ACHN (cell line): ENCODE measurements at places on chromosomes 12 and 14.
A peak's percentile ranks its signal among the peaks of the same experiment; 100 is the strongest.

GRCh38 chr14:89746654-89747053 lies 207.9 kb downstream of the EFCAB11 start:
- no peak for DNase-seq

- DNase-seq: no peak
Observed at GRCh38 chr12:50619610-50619958, 114.8 kb downstream of the DIP2B start.

DNA sequence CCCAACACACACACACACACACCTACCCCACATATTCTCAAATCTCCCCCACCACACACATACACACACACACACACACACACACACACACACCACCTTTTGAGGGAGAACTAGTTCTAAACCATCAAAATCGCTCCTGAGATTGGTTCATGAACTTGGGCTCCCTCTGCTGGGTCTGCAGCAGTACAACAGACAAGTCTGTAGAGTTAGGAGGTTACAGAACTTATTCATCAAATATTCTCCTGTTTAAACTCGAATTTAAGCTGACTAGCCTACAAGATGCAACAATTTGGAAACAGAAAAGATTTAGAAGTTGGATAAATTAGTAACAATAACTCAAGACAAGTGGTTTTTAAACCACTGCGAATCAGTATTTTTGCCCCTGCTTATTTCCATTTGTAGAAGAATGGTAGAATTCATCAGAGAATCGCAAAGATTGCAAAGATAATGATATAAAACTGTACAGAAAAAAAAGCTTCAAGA lies 136.4 kb upstream of the USP15 start:
- DNase-seq: peak; percentile 62

GRCh38 chr14:87131879-87132278 lies 861.1 kb downstream of the GALC start:
- DNase-seq: no peak

DNA sequence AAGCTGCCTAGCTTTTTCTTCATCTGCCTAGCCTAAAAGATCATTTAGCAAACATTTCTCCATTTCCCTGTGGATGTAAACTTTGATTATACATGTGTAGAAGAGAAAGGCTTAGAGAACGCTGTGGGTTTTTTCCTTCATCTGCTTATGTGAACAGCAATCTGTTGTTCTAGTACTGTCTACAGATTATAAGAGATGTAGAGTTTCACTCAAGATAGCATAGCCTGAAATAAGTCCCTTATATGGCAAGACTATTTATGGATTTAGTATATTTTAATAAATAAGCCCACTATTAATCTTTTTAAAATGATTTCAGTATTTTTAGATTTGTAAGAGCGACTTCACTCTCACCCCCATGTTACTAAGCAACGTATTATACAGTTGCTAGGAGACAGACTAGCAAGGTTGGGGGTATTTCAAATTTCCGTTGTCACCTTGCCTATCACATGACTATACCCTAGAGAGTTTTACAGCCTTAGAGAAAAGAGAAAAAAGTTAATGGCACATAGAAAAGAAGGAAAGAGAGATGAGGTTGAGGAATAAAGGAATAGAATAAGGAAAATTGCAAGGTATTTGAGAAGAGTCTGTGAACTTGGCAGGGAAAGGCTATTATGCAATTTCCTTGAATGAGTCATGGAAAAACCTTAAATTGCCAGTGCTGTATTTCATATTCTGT lies 12.2 kb upstream of the TUBA1A start:
- peak; percentile 81 for DNase-seq

GRCh38 chr14:22225516-22226140 lies 363.4 kb downstream of the DAD1 start:
- DNase-seq: no peak

DNA sequence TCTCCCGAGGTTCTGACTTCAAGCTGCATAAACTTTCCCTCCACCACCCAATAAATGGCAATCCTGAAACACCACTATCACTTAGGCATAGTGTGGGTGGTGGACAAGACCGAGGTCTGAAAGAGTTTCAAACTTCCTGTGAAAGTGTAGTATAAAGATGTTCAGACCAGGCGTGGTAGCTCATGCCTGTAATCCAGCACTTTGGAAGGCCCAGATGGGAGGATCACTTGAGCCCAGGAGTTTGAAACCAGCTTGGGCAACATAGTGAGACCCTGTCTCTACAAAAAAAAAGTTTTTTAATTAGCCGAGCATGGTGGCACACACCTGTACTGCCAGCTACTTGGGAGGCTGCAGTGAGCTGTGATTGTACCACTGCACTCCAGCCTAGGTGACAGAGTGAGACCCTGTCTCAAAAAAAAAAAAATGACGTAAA lies 61.9 kb downstream of the CCDC92 start:
- peak; percentile 23 for DNase-seq

- no peak for DNase-seq
Observed at GRCh38 chr14:105034315-105035039, 13.6 kb upstream of the CDCA4 start.

DNA sequence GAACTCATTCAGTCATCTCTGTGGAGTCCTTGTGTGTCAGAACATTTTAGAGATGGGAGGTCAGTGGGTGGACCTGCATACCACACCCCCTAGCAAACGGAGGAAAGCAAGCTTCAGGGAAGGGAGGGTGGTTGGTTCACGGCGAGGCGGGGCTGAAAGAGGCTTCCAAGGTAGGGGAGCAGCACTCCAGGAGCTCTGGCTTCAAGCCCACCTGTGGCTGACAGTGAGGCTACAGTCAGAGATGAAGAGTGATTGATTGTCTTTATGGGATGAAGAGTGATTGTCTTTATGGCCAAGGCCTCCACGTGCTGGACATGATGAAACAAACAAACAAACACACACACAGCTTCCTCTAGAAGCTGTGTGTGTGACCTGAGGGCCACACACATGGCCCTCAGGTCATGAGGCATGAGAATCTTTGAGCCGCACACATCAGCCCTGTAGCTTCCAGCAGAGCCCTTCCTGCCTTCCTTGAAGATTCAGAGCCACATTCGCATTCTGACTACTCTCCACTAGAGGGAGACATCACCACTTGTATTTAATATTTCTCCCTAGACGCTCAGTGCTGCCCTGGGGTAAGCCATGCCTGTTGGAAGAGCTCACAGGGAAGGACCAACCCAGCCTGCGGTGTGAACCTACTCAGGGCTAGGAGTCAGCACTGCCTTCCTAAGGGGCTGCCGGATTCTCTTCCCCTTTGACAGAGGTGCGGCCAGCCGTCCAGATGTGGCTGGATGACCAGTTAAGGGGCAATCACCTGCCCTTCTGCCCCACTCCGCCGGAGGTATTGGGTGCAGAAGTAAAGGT lies 54.4 kb upstream of the KCNA1 start:
- DNase-seq: peak; percentile 89

GRCh38 chr12:32302218-32303173 lies 96.9 kb upstream of the FGD4 start:
- peak; percentile 79 for DNase-seq

GRCh38 chr12:52036587-52037171 lies 14.6 kb upstream of the NR4A1 start:
- peak; percentile 83 for DNase-seq

GRCh38 chr14:75831455-75831854 lies 150.3 kb downstream of the TGFB3 start:
- DNase-seq: no peak

DNA sequence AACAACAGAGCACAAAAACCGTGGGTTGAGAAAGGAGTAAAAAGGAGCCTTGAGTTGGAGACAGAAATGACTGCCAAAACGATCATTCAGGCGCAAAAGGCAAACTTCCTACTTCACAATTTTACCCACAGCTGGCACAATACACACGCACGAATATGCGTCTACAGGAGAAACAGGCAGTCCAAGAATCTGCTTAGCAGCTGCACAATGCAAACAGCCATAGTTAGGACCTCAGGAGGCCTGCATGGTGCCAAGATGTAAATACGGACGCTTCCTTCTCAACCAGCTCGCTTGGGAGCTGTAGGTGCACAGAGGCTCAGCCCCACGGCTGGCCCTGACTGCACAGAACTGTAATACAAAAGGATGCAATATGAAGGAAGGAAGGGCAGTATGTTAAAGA lies 250.1 kb upstream of the CAND1 start:
- no peak for DNase-seq

DNA sequence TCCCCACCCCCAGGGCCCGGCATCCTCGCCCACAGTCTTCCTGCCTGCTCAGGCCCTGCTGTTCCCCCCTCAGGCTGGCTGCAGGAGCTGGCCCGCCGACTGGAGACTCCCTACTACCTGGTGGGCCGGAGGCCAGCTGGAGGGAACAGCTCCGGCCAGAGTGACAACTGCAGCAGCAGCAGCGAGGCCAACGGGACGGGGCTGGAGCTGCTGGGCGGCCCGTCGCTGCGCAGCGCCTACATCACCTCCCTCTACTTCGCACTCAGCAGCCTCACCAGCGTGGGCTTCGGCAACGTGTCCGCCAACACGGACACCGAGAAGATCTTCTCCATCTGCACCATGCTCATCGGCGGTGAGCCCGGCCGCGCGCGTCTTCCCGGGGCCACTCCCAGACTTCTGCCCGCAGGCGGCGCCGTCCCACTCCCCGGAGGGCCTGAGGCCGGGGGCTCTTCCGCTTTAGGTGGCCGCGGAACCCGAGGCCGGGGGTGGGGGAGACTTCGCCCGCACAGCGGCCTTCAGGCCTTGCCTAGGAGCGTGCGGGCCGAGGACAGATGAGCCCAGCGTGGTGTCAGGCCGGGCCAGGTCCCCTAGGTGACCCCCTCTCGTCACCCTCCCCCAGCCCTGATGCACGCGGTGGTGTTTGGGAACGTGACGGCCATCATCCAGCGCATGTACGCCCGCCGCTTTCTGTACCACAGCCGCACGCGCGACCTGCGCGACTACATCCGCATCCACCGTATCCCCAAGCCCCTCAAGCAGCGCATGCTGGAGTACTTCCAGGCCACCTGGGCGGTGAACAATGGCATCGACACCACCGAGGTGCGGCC lies 10.2 kb downstream of the KCNH3 start:
- DNase-seq: no peak

- DNase-seq: peak; percentile 60
Observed at GRCh38 chr12:57603815-57604453, 690 bp upstream of the DTX3 start.

GRCh38 chr12:94621662-94622359 lies 28.5 kb downstream of the TMCC3 start:
- peak; percentile 95 for DNase-seq

GRCh38 chr12:28440081-28440608 lies 249.9 kb downstream of the CCDC91 start:
- DNase-seq: no peak

DNA sequence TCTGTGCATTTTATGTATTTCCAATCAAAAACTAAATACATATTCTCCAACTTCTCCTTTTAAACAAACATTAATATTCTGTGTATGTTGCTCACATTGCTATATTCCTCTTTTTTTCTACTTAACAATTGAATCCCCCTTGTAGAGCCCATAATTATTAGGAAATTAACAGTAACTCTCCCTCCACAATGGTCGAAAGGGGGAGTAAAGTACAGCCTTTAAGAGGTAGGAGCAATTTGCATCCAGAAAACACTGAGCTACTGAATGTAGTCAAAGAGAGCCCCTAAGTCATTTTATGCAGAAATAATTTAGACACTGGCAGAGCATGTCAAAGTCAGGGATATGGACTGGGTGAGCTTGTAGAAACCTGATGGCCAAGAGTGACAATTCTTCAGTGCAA lies 57.2 kb upstream of the SCN8A start:
- DNase-seq: no peak

DNA sequence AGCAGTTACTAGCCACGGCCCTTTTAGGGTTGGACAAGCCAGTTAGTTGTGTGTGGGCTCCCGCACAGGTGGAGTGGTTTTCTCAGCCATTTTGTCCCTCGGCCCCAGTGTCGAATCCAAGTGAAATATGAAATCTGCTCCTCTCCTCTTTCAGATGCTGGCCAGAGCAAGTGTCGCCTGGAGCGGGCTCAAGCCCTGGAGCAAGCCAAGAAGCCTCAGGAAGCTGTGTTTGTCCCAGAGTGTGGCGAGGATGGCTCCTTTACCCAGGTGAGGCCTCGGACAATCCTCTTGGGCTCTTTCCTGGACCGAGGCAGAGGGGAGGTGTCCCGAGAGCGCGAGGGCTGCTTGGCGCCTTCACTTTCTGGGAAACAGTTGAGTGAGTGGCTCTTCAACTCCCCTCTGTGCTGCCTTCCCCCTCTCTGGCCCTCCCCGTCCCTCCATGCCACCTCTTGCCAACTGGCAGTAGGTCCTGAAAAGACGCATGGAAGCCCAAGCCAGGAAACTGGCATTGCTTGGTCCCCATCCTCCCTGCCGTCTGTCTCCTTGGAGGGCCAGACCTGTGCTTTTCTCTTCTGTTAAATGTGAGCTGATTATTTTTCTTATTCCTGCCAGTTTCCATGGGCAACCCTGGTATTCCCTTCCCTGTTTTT lies 74.2 kb downstream of the SMOC1 start:
- DNase-seq: no peak

DNA sequence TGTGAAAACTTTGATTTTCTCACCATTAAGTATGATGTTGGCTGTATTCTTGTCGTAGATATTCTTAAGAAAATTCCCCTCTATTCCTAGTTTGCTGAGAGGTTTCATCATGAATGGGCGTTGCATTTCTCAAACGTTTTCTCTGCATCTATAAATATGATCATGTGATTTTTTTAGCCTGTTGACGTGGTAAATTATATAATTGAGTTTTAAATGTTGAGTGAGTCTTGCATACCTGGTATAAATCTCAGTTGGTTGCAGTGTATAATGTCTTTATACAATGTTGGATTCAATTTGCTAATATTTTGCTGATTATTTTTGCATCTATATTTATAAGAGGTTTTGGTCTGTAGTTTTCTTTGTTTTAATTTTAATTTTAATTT lies 405.9 kb upstream of the MIS18BP1 start:
- no peak for DNase-seq

GRCh38 chr12:120047072-120047471 lies 58.0 kb downstream of the BICDL1 start:
- no peak for DNase-seq

- DNase-seq: no peak
Observed at GRCh38 chr12:108432423-108433121, 82.5 kb upstream of the FICD start.

DNA sequence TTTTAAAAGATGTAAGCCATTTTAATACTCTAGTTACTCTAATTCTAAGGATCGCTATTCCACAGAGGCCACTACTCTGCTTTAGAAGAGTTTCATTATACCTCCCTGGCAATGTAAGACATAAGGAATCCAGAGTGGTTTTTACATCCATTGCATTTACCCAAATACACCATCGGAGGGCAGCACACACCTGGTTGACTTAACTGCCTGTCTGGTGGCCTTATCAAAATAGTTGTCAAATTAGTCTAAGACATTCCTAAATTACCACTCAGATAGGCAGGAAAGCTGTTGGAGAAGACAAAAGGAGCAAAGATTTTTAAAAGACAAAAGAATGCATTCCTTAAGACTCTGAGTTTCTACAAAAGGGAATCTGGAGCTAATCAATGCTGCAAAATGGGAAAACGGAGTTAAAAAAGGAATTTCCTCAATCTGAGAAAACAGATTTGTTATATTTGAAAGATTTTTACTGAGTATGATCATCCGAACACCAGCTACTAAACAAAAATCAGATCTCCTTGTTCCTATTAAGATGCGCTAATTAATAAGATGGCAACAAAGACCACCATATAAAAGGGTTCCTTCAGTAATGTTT lies 33.8 kb upstream of the FGD4 start:
- peak; percentile 81 for DNase-seq
